ENCODE measurements at places on chromosomes 16 and 17.

DNA sequence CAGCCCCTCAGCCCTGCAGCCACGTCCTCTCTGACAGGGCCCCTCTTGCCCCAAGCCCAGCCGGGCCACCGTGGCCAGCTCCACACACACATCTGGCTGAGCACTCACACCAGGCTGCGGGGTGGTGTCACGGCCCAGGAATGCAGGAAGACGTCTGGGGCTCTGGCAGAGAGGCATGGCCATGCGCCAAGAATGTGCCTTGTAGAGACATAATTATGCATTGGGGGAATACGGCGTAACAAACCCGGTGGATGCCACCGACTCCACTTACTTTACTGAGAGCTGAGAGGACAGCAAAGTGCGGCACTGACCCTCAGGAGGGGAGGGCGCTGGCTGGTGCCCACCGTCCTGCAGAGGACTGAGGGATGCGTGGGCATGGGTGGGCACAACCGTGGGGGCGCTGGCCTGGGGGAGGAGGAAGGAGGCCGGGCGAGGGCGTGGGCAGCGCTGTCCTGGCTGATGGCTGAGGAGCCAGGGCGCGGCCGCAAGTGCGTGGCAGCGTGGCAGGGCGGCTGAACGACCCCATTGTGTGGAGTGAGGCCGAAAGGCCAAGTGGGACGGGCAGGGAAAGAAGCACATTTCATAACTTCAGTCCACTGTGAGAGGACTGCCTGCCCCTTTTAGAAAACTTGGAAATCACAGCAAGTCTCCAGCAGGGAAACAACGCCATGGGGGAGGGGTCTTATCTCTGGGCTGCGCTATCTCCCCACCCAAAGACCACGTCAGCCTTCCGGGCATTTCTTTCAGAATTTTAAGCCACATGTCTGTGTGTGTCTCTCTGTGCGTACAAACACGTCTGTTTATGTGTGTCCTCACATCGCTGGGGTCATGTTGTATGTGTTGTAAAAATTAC is 30.6 kb downstream of the METRNL start:
- peak; percentile 91 for DNase-seq

DNA sequence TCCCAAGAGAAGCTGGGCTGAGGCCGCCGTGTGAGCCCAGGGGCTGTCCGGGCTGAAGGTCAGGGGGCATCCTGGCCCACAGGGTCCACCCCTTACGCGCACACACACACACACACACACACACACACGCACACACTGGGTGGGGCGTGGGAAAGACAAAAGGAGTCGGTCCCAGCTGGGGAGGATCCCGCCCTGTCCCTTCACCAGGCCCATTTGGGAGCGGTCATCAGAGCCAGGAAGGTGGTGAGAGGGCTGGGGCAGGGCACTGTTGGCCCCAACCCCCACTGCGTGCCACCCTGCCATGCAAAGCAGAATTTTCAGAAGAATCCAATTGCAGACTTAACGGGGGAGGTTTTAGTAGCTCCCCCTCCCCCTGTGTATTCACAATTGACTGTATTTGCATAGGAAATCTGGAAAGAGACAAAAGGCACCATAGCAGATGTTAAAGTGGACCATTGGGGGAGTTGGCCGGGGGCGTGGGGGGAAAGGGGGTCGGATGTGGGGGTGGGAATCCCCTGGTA is 11.3 kb upstream of the CD300A start:
- DNase-seq = no peak

- no peak for DNase-seq
These were observed 530 bp downstream of the CCL17 start for GRCh38 chr16:57405097-57405496.

DNA sequence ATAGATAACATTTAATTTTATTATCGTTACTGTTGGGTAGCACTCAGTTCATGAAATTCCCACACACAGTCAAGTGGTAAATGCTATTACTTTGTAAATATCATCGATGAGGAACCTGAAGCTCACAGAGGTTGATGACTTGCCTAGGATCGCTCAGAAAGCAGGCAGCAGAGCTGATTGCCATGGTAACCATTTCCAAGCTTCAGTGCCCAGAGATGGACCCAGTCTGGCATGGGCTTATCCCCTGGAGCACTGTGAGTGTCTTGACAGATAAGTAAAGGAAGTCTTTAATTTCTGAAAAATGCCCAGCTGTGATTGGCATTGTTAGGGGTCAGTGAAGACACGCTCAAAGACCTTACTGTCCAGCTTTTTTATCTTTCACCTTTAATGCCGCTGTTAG is 95.0 kb downstream of the PRKCB start:
- no peak for DNase-seq

DNA sequence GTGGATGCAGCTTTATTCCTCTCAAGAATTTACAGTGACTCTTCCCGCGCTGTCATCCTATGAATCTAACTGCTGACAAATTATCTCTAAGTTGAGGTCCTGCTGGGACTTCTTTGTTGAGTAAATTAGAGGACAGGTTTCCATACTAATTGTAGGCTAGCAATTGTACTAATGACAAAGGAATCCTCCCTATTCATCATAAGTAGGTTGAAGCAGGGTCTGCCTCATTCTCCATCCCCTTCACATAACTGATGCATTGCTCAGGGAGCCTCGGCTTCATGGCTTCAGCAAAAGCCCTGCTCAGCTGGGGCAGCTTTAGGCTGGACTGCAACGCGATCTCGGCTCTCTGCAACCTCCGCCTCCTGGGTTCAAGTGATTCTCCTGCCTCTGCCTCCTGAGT is 83.1 kb upstream of the IRX6 start:
- no peak for DNase-seq

DNA sequence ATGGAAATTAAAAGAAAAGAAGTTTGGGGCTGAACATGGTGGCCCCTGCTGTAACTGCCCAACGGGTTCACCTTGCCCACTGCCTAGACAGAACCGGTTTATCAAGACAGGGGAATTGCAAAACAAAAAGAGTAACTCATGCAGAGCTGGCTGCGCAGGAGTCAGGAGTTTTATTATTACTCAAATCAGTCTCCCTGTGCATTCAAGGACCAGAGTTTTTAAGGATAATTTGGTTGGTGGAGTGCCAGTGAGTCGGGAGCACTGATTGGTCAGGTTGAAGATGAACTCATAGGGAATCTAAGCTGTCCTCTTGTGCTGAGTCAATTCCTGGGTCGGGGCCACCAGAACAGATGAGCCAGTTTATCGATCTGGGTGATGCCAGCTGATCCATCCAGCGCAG is 4.4 kb upstream of the SCPEP1 start:
- DNase-seq = no peak

DNA sequence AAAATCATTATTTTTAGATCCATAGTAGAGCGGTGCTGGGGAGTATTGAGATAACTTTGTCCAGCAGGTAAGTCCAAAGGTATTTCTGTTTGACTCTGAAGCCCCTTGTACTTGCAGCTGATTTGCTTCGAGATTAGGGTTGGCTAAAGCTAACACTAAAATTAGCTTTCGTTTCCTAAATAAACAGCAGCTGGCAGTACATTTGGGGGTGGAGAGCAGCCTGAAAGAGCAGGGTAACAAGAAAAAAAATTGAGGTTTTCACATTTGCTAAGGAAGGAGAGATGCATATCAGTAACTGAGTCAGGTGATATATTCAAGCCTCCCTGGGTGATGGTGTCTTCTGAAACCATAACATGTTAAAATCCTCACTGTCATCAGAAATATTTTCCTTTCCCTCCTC is 37.4 kb upstream of the TMC5 start:
- DNase-seq = no peak

GRCh38 chr16:57360321-57360935 is 1.8 kb downstream of the CCL22 start:
- DNase-seq = no peak

DNA sequence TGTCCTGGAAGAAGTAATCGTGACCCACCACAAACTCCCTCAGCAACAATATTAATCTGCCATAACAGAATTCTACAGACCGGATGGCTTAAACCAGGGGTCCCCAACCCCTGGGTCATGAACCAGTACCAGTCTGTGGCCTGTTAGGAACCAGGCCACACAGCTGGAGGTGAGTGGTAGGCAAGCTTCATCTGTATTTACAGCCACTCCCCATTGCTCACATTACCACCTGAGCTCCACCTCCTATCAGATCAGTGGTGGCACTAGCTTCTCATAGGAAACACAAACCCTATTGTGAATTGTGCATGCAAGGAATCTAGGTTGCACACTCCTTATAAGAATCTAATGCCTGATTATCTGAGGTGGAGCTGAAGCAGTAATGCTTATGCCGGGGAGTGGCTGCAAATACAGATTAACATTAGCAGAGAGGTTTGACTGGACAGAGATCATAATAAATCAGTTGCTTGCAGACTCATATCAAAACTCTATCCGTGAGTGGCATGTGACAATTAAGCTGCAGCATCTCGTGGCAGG is 74.5 kb downstream of the NOG start:
- DNase-seq = no peak

DNA sequence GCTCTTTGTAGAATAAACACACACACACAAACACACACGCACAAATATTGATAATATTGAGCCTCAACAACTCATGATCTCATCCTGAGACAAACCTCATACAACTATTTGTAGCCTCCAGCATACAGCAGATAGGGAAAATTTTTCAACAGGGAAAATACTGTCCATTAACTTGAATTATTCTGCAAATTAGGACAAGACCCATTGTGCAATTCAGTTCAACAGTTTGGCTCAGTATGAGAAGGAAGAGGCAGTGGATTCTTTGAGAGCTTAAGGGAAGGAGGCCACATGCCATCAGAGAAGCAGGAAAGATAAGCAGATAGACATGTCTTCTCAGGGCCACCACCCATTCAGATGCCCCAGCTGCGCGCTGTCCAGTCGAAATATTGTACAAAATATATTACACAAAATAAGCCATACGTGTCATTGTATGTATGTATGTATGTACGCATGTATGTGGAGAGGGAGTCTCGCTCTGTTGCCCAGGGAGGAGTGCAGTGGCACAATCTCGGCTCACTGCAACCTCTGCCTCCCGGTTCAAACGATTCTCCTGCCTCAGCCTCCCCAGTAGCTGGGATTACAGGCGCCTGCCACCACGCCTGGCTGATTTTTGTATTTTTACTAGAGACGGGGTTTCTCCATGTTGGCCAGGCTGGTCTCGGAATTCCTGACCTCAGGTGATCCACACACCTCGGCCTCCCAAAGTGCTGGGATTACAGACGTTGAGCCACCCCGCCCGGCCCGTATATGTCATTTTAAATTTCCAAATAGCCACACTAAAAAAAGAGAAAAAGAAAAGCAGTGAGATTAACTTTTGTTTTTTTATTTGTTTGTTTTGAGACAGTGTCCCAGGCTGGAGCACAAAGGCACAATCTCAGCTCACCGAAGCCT is 1.8 kb downstream of the ZC3H7A start:
- no peak for DNase-seq

DNA sequence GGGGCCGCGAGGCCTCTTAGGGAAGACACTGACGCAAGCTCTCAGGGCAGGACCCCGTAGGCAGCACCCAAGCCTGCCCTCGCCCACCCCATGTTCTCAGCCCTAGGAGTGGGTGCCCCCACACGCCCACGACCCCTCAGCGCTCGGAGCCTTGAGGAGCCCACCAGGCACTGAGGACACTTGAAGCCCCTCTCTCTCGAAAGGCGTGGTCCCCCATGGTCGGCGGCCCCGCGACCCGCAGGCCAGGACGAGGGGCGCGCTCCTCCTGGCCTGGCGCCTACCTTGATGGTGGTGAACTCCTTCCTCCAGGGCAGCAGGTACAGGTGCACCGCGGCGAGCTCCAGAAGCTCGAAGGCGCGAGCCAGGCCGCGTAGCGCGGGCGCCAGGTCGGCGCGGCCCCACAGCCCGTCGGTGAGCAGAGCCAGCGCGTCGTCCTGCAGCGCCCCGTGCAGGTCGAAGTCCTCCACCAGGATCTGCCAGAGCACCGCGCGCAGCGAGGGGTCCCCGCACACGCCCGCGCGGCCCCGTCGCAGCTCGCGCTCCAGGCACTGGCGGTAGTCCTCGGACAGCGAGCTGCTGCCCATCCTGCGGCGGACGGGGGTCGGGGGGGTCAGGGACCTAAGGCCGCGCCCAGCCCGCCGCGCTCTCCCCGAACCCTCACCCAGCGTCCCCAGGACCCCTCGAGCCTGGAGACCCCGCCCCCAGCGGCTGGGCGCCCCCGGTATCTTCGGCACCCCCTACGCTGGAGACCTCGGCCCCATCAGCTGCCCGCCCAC is 668 bp downstream of the SPATA2L start:
- DNase-seq = no peak

Data from right hindlimb (tissue), 1 donor.